ENCODE measurements at places on chromosomes 7 and 10. TPM values are rescaled to one million over a fixed set of nuclear protein-coding genes. Genes with fewer than 3 reads are reported as not detected.

NXPH1 gene
- total RNA-seq, result not detected

TEX47 gene
- total RNA-seq, result not detected

GPR37 gene
- total RNA-seq, result not detected

IFIT1B gene
- total RNA-seq, result not detected

DNA sequence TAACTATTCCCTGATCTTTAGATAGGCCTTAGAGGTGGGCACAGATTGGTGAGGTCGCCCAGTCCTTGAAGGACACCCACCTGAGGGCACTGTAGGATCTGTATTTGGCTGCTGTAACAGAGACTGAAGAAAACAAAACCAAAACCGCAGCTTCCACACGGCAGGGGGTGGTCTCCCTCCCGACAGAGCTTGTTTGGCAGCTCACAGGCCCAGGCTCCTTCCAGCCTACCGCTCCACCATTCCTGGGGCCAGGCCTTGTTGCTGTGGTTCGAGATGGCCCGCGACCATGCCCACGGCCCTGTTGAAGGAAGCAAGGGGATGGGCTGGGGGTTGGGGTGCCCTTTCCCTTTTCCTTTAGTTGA is 30.4 kb downstream of the ZNF783 start:
- H3K4me1 ChIP-seq, result peaks cover 1% of the 10 kb centered on the region
- H3K4me3 ChIP-seq, result no peak overlapping the region
- H3K27ac ChIP-seq, result no peak overlapping the region

GRCh38 chr10:4267086-4267773 is 482.2 kb upstream of the KLF6 start:
- H3K4me3 ChIP-seq, result no peak overlapping the region
- H3K4me1 ChIP-seq, result no peaks in the 10 kb centered on the region
- no peak overlapping the region for H3K27ac ChIP-seq
- no peak for DNase-seq
- no peaks in the 10 kb centered on the region for H3K36me3 ChIP-seq
